T47D (cell line): ENCODE measurements at places on chromosomes 1 and 21.

- no peak for DNase-seq
These were observed 688.9 kb upstream of the ADGRL2 start for GRCh38 chr1:81111818-81112217.

GRCh38 chr1:119004129-119004527 is 16.0 kb upstream of the TBX15 start:
- DNase-seq = no peak

- peak; percentile 73 for DNase-seq
These were observed 100.2 kb downstream of the SPATA46 start for GRCh38 chr1:162276493-162276892.

GRCh38 chr1:27832762-27833161 is 2.2 kb downstream of the PPP1R8 start:
- DNase-seq = no peak

DNA sequence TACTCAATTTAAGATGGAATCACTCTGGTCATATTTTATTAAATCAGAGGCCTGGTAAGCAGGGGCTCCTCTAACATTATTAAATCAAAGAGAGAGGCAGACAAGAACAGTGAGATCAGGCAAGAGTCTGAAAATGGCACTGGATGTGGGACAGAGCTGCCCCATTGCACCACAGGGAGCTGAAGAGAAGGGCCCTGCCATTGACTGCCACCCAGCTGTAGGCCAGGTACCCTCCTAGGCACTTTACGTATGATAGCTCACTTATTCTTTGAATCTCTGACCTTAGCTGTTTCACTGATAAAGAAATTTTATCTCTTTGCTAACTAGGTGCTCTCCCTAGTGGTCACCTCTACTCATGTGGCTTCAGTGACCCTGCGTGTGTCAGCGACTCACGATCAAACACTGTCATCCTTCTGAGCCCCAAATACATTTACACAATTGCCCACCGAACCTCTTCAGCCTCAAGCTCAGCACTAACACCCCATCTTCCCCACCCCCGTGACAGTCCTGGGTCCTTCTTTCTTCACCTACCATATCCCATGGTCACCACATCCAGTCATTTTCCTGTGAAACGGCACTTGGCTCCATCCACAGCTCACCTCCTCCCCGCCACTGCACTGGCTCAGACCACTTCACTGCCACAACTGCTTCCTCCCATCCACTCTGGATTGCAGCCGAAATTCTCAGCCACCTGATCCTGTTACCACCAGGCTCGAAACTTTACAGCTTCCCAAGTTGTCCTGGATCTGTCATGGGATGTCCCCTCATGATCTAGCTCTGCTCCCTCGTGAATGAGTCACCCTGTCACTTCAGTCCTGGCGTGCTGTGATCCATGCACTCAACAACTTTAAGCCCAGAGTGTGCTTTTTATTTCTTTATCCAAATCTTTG is 97.3 kb upstream of the SYT6 start:
- no peak for DNase-seq

GRCh38 chr1:206829875-206830274 is 35.5 kb upstream of the IL20 start:
- DNase-seq = no peak

DNA sequence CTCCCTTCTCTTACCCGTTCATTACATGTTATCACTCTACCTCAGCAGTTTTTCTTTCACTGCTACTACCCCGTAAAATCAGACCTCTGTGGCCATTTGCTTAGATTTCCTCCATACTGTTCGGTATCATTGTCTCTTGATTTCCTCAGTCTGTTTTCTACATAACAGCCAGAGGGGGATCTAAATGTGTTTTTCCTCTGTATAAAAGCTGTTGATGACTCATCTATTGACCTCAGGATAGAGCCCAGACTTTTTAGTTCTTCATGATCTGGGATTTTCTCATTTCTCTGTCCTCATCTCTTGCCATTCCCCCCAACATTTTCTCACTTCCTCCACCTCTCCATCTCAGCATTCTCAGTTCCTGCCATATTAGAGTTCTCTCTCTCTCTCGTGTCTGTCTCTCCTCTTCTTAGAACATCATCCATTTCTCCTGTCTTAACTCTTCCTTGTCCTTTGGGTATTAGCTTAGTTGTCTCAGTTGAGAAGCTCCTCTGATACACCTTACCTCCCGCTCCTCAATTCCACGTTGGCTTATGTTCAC is 10.5 kb downstream of the OTUD3 start:
- DNase-seq = no peak

GRCh38 chr1:3945916-3946840 is 46.1 kb upstream of the C1orf174 start:
- no peak for DNase-seq

DNA sequence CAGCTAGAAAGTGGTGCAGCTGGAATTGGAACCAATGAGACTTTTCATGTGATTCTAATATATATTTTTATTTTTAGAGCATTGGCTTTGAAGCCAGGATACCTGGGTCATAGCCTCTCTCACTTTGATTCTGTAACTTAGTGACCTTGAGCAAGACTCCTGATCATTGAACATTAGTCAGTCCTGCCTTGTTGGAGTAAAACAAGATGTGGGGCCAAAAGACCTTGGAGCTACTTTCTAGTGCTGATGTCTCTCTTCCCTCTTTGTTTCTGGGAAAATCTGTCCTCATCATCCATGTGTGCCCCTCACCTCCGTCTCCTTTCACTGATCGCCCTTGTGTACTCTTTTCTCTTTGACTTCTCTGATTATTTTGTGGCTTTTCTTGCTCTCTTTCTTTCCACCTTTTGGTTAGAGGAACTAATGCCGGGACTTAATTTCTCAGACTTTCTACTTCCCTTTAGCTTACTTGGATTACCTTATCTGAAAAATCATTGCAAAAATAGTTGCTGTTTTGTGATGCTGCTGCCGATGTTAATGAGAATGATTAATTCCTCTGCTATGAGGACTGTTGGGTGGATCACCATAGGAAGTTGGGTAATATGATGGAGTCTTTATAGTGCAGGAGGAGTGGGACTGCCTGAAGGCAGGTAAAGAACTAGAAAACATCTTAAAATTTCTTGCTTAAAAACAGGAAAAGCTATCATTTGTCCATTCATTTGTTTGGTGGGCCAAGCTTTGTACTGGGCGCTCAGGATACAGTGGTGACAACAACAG is 72.0 kb downstream of the NOS1AP start:
- DNase-seq = no peak
